ENCODE measurements at places on chromosomes 1 and 21. TPM values are rescaled to one million over a fixed set of nuclear protein-coding genes. Genes with fewer than 3 reads are reported as not detected.

The C8A gene
- total RNA-seq = not detected

The TRABD2B gene
- 4.0 TPM for total RNA-seq

The ANGPTL7 gene
- not detected for total RNA-seq

The KCNH1 gene
- 1.9 TPM for total RNA-seq

The CD52 gene
- total RNA-seq = not detected

The NAV1 gene
- 4.2 TPM for total RNA-seq

The TMEM59 gene
- 109 TPM for total RNA-seq

The RGSL1 gene
- total RNA-seq = not detected

The MEGF6 gene
- total RNA-seq = 6.3 TPM

The FMO1 gene
- not detected for total RNA-seq

The COL6A1 gene
- 24.1 TPM for total RNA-seq

The RAVER2 gene
- total RNA-seq = 3.9 TPM

The HES3 gene
- not detected for total RNA-seq

The AKR7A3 gene
- 0.15 TPM for total RNA-seq

The BTG3 gene
- total RNA-seq = 23.3 TPM

The LRRC8B gene
- 3.3 TPM for total RNA-seq

The PTGFRN gene
- total RNA-seq = 14.0 TPM

The THEM5 gene
- total RNA-seq = 0.06 TPM

The CFAP141 gene
- total RNA-seq = not detected

The SLC5A3 gene
- total RNA-seq = 2.2 TPM

The OPRD1 gene
- 0.07 TPM for total RNA-seq

The APOBEC4 gene
- total RNA-seq = not detected

The KCNJ10 gene
- not detected for total RNA-seq

The TMEM269 gene
- total RNA-seq = 0.05 TPM

The ARHGEF19 gene
- 5.7 TPM for total RNA-seq

The PTPN7 gene
- total RNA-seq = 0.05 TPM

The KCNC4 gene
- total RNA-seq = 2.8 TPM

Data from A549 treated with AZD2906 at 1 μM for 4 hours (cell line).